ENCODE measurements at places on chromosomes 2 and 18. TPM values are rescaled to one million over a fixed set of nuclear protein-coding genes. Genes with fewer than 3 reads are reported as not detected.

GRCh38 chr18:57956491-57956890 is 87.5 kb upstream of the NEDD4L start:
- DNase-seq, result no peak

GRCh38 chr2:150012986-150013385 is 425.4 kb upstream of the MMADHC start:
- no peak for DNase-seq

GRCh38 chr2:205324355-205324754 is 357.9 kb upstream of the NRP2 start:
- DNase-seq, result no peak

GRCh38 chr18:13437034-13437433 is 218.5 kb downstream of the LDLRAD4 start:
- DNase-seq, result no peak

The HS6ST1 gene
- total RNA-seq, result 75.0 TPM

The DNAH6 gene
- 0.16 TPM for total RNA-seq

The VAMP8 gene
- total RNA-seq, result 85.5 TPM

Data from suprapubic skin (tissue), 4 donors.